ENCODE measurements at places on chromosomes 5 and 9. TPM values are rescaled to one million over a fixed set of nuclear protein-coding genes. Genes with fewer than 3 reads are reported as not detected.

HMGCR gene
- 11.9 TPM for total RNA-seq

SPAG8 gene
- total RNA-seq: 1.8 TPM

HACD4 gene
- 0.35 TPM for total RNA-seq

SELENOP gene
- 69.8 TPM for total RNA-seq

IL17B gene
- total RNA-seq: not detected

All from pancreas (tissue), 10 donors.